Stimulated activated naive CD8-positive, alpha-beta T cell treated with anti-CD3 and anti-CD28 coated beads, Interleukin-15, Interleukin-2, amounts not matched to agents 100 U/mL and 50 U/mL, for 24 hours (primary cell): ENCODE measurements at places on chromosomes 6 and 20.
A peak's percentile ranks its signal among the peaks of the same experiment; 100 is the strongest.

GRCh38 chr6:151044465-151045441 lies 179.3 kb downstream of the MTHFD1L start:
- DNase-seq: no peak

GRCh38 chr6:149806127-149806526 lies 56.6 kb downstream of the PCMT1 start:
- DNase-seq: no peak

- DNase-seq: no peak
These were observed 46.7 kb downstream of the RGS17 start for GRCh38 chr6:153084393-153084792.

DNA sequence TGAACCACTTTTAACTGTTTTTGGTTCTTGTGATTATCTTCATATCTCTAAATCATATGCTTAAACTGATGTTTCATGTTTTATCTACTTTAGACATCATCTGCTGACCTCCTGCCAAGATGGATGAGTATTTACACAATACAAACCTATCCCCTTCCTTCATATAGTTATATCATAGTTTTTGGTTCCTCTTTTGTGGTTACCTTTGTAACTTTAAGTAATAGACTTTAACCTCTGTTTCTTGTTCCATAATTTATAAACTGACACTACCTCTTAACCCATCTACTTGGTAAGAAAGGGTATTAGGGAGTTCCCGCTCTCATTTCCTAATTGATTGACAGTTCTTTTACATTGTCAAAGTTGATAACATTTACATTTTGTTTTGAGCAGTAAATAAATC lies 11.9 kb downstream of the PCMT1 start:
- DNase-seq: no peak

- DNase-seq: no peak
These were observed 577.1 kb downstream of the DOK5 start for GRCh38 chr20:55052459-55052858.

- DNase-seq: no peak
These were observed 16.9 kb downstream of the CDH22 start for GRCh38 chr20:46291401-46291800.

DNA sequence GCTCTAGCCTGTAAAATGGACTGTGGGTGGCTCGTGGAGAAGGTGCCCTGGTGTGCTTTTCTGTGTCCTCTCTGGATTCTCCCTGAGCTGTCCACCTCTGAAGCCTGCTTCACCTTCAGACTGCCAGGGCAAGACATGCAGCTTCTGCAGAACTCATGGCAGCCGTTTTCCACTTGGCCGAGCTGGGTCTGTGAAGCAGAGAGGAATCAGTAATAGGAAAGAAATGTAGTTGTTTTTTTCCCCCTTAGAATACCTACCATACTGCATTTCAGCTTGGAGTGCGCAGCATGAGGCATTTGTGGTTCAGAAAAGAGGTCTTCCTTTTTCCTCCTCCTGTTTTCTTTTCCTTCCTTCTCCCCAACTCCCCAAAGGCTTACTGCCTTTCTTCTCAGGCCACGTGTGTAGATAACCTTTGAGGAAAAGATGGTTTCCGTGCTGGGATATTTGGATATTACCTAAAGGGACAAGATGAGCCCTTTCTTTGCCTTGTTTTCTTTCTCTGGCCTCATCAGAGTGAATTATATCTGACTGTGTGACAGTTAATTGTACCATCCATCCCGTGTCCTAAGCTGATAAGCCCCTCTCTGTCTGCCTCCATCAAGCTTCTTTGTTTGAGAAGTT lies 39.4 kb downstream of the RREB1 start:
- DNase-seq: no peak

GRCh38 chr6:166157930-166158617 lies 9.6 kb downstream of the TBXT start:
- DNase-seq: no peak

DNA sequence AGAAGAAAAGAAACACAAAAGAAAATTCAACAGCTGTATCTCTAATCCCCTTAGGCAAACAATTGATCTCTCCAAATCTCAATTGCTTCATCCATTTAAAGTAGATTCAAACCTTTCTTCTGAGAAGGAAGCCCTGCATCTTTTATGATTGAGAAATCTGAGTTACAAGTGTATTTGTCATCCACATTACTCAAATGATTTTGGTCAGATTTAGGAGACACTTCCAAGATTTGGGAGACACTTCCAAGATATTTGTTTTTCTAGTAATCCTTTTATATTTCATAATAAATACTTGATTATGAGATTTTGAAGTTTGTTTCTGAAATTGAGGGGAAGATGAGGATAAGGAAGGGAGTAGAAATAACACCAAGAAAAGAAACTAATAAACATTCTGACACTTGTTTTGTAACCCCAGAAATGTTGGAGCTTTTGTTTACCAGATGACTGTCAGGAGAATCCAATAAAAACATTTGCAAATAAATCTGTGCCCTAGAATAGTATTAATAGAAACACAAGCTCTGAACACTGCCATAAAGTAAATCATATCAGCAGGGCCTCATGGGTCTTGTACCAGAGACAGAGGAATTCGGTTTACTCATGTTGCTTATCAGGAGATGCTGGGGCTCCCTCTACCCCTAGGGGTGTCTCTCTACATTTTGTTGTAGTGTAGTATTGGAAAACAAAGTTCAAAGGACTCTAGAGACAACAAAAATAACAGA lies 314.3 kb upstream of the NT5E start:
- DNase-seq: no peak

- DNase-seq: no peak
These were observed 6.2 kb downstream of the LMBRD1 start for GRCh38 chr6:69790629-69791028.

DNA sequence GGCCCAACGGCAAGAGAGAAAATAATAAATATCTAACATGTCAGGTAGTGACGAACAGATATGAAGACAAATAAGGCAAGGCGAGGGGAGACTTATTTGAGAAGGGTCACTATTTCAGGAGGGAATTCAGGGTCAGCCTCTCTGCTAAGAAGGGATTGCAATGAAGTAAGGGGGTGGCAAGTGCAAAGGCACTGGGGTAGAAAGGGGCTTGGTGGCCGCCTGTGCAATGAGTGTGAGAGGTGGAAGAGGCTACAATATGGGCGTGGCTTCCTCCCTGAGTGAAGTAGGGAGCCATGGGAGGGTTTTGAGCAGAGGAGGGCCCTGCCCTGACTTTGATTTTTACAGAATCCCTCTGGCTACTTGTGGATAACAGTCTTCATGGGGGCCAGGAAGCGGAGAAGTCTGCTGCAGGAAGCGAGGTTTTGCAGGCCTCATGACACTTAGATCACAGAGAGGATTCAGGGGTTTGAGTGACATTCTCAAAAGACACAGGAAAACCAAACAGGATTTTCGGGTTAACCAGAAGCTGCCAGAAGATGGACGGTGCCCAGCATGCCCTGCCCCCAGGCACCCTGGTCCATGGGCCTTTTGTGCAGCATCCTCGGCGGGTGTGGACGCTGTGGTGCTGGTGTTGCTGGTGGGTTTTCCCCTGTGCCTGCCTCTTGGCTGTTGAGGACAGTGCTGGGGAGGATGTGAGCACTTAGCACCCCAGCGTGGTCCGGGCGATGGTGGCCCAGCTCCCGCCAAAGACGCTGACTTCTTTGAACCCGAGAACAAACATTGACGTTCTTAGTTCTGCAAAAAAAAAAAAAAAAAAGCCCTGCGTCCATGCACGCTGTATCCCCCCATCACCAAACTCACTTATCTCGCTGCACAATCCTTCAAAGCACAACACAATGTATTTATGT lies 124.2 kb upstream of the PTPN1 start:
- DNase-seq: peak; percentile 65
